Activated T-cell treated with anti-CD3 and anti-CD28 coated beads, Interleukin-2, amount 50 U/mL, for 4 hours (primary cell): ENCODE measurements at places on chromosomes 3 and 15. TPM values are rescaled to one million over a fixed set of nuclear protein-coding genes. Genes with fewer than 3 reads are reported as not detected.

DNA sequence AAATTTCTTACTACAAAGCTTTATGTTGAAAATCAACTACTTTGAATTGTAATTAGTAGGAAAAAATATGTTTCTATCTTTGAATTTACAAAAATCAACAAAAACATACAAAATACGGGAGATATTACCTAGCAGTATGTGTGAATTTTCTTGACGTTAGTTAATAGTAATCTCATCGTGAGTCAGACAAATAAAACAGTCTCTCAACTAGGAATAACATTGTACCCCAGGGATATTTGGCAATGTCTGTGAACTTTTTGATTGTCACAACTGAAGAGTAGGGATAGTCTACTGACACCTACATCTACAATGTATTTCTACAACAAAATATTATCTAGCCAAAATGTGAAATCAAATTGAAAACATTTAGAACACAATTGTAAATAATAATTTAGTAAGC is 250.3 kb downstream of the POLQ start:
- DNase-seq: no peak

DNA sequence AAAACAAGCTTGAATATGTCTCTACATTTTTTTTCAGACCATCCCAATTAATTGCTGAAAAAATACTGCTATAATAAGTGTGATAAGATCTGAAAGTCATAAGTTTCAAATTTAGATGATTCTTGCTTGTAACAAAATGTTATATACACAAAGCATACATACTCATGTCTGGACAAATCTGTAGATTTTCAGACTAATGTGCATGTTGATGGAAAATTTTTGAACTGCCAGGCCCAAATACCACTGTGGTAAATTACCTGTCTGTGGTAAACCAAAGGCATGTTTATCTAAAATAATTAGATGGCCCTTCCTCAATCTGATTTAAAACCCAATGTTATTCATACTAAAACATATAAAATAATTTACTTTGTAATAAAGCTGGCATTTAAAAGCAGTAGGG is 31.7 kb upstream of the CLDN16 start:
- no peak for DNase-seq

DNA sequence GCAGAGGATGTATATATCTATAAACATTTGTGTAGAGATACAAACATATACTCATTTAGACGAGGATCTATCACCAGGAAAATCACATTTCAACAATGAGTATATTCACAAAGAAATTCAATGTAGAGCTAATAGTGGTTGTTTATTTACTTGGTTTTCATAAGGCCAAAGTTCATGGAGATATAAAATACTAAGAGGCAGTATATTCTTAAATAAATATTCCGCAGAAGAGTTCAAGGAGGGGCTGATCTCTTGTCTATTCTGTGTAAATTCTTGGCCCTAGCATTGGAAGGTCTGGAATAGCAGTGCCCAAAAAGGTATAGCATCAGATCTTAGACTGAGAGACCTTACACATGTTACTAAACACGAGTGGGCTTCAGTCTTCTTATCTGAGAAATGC is 122.1 kb downstream of the EDEM1 start:
- DNase-seq: no peak

DNA sequence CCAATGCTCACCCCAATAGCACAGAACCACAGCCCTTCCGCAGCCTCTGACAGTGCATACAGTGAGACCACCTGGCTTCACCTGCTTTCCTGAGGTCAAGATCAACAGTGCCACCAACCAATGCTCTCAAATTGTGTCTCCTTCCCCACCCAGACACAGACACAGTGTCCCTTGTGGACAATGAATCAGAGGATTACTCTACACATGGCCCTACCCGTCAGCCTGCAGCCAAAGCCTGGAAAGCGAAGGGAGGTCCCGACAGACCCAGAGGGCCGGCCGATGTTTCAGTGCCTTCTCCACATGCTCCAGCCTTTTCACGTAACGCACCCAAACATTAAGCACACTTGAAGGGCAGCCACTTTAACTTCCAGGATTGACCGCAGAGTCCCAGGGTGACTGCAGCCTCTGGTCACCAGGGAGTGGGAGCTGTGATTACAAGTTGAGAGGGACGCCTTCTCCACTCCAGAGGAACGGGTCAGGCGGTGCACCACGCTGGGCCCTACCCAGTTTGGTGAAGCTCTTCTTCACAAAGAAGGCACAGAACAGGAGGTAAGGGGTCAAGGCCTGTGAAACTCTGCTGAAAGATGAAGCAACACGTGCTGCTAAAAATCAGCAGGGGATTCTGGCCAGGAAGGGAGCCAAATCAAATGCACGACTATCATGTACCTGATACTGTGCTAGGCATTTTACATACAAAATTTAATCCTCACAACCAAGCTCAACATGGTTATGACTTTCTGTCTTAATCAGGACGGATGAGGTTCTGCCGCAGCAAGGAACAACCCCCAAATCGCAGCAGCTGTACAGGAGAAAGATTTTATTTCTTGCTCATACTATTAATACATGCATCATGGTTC is 17.2 kb downstream of the KLHL25 start:
- no peak for DNase-seq

DNA sequence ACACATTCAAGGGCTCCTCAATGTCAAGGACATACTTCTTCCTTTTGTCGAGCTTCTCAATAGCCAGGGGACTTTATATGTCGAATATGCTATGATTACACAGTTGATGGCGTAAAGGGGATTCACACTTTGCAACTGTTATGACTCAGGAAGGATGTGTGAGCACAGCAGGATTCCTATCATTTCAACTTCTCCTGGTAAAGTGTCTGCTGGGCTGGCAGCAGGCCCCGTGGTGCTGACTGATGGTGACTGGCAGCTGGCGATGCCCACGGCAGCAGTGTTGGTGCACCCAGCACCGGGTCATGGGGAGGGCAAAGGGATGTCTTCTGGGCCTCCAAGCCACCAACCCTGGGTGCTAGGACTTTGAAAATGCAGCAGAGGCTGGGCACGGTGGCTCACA is 44.8 kb upstream of the GNB5 start:
- no peak for DNase-seq

DNA sequence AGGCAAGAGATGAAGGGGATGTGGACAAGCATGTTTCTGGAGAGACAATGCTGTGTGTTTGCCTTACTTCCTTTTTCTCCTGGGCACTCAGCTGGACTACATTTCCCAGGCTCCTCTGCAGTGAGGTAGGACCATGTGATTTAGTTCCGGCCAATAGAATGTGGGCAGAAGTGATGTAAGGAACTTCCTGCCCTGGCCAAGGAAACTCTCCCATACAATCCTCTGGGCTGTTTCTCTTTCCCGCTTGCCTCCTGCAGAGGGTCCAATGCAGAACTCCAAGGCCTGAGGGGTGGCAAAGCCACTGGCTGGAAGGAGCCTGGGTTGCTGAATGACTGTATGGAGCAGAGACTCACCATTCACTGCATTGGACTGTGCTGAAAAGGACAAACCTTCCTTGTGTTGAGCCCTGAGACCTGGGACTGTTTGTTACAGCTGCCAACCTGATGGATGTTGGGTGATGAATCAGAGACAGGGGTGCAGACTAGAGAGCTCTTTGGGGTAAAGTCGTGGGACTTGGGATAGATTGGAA is 82.7 kb upstream of the SLC6A6 start:
- no peak for DNase-seq

DNA sequence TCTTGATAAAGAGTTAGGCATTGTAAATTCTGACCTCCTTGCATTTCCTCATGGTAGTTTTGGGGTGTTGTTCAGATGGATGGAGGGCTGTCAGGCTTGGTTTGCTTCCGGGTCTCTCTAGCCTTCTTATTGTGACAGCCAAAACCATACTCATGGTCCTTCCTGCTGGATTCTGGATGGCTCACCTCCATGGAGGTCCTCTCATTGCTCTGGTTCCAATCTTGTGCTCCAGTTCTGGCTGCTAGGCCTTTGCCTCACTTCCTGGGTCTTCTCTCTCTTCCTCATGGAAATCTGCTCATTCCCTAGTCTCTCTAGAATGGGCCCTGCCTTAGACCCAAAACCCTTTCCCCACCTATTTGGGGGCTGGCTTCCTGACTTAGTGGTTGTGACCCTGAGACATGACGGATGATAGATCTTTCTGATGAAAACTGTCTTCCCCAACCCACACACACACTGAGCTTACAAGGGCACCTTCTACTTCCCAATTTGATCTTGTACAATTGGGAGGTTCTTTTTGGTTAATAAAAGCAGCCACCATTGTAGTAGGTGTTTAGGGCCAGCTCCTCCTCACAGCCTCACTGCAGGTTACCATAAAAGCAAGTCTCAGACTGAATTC is 66.2 kb upstream of the XCR1 start:
- no peak for DNase-seq

DNA sequence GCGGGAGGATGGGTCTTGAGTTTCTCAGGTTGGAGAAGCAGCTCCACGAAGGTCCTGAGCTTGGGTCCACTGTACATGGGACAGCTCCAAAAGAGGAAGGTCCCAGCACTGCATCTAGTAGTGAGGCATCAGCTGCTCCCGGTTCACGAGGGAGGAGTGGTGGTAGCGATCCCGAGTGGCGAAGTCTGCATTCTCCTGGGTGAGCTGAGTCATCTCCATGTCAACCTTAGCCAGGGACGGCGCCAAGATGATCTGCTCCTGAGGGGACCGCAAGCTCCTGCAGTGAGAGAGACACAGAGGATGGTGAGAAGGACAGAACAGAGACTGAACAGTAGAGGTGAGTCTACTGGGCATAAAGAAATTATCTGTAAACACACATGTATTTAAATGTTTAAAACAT is 28.0 kb upstream of the HEG1 start:
- no peak for DNase-seq

DNA sequence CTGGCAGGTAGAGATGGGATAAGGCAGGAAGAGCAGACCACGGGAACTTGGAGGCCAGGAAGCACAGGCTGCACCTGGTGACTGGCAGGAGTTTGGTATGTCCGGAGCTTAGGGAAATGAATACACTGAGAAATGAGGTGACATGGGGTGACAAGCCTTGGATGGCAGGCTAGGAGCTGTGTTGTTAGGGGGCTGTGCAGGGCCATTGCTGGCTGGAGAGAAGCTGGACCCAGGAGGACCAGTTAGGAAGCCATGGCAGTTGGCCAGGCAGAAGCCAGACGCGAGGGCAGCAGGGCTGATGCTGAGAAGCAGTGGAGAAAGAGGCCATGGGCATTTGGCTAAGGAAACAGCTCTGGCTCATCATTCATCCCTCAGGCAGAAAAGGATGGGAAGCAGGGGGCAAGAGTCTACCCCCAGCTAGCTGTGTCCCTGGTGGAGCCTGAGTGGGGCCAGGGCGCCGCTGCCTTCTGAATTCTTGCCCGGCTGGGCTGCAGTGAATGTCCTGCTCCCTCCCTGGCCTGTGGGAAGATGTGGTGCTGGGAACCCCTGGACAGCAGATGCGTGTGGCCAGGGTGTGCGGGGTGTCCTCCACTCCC is 255.8 kb downstream of the FAM43A start:
- no peak for DNase-seq

The BRPF1 gene
- total RNA-seq: 59.9 TPM

The MAGI1 gene
- 0.45 TPM for total RNA-seq

The CILP gene
- 0.13 TPM for total RNA-seq

The NR1I2 gene
- total RNA-seq: 0.41 TPM

The SH3GL3 gene
- not detected for total RNA-seq

The SUCNR1 gene
- not detected for total RNA-seq

The MAP6D1 gene
- 3.2 TPM for total RNA-seq

The EPHA6 gene
- not detected for total RNA-seq
